ENCODE measurements at places on chromosomes 4 and X.

- no peak for DNase-seq
Observed at GRCh38 chrX:49879656-49880277, 483 bp downstream of the USP27X start.

- no peak for DNase-seq
Observed at GRCh38 chr4:142405021-142405694, 440.9 kb downstream of the INPP4B start.

DNA sequence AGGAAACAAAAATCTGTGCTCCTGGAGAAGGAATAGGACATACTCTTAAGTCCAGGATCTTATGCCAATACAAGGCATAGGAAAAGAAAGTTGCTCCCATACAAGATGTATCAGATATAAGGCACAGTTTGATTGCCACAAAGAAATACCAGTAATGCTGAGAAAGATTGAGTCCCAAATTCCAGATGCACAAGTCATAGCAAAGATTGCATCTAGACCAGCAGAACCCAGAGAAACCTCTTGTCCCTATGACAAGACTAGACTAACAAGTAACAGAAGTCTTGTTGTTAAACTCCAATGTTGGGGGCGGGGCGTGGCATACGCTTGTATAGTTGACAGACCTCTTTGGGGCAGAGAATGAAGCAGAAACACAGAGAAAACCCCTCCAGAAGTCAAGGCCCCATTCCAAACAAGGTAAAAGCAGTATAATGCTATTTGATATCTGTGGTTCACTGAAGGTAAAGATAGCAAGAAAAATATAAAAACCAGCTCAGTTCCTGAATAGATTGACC is 671.5 kb upstream of the GRIA3 start:
- DNase-seq = no peak

DNA sequence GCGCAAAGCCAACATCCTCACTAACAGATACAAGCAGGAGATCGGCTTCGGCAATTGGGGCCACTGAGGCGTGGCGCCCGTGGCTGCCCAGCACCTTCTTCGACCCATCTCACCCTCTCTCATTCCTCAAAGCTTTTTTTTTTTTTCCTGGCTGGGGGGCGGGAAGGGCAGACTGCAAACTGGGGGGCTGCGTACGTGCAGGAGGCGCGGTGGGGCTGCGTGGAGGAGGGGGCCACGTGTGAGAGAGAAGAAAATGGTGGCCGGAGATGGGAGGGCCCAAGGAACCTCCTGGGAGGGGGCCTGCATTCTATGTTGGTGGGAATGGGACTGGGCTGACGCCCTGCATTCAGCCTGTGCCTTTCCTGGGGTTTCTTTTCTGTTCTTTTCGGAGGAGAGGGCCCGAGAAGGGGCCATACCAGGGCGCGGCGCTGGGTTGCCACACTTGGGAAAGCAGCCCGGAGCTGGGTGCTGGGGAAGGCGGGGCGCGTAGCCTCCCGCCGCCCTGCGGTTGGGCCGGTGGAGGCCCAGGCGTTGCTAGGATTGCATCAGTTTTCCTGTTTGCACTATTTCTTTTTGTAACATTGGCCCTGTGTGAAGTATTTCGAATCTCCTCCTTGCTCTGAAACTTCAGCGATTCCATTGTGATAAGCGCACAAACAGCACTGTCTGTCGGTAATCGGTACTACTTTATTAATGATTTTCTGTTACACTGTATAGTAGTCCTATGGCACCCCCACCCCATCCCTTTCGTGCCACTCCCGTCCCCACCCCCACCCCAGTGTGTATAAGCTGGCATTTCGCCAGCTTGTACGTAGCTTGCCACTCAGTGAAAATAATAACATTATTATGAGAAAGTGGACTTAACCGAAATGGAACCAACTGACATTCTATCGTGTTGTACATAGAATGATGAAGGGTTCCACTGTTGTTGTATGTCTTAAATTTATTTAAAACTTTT is 4.5 kb downstream of the MID1IP1 start:
- no peak for DNase-seq

DNA sequence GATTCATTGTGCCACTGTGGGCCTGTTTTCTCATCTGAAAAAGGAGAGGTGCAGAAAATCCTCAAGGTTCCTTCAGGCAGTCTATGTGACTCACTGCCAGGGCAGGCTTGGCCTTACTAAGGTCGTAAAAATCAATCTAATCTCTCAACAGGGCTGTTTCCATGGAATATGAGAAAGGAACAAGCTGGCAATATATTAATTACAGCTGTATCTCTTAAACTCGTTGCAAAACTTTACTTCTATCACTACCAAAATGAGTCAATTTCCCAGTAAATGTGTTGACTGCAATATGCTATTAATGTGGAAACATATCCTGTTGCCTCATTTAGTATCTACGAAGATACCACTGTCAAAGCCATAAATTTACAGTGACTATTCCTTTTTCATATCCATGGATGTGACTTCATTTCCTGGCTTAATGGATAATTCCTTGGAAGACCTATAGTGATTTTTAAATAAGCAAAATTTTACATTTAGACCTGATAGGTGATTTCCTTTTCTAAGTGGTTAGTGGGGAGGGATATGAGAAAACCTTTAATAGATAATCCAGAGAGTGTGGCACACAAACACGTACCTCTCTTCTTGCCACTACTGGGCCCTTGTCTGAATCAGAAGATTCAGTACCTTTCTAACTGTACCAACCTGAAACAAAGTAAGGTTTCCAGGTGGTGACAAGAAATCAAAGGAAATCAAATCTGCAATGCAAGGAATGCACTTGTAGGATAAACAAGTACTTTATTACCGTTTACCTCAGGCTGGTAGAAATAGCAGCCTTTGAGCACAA is 127.4 kb upstream of the FTHL17 start:
- DNase-seq = no peak

DNA sequence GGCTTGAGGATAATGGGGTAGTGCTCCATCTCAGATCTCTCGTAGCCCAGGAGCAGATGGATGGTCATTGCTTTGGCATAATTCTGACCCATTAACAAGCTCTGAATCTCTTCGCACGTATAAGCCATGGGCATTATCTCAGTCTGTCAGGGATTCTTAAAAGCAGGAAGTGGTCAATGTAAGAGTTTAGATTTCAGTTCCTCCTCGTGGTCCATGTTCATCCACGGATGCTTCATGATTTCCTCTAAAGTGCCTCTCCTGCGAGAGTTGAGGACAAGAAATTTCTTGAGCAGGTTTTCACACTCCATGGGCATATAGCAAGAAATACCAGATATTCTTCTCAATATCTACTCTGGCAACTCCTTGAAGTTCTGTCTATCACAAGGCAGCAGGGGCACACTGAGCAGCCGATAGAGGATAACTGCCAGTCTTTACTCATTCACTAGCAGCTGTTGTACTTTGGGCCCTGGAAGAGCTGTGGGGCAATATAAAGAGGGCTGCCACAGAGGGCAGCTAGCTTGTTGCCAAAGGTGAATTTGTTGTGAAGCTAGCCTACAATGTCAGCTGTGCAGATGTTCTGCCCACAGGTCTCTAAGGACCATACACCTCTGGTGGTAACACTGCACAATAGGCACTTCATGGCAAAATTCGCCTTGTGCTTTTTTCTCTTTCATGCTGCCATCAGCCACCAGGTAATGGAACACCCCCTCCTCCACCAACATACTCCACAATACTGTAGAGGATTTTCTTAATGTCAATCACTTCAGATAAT is 52.0 kb upstream of the WDR17 start:
- no peak for DNase-seq

GRCh38 chr4:73945140-73945539 is 36.7 kb downstream of the PF4 start:
- DNase-seq = no peak

GRCh38 chrX:25013632-25014365 is 2.0 kb downstream of the ARX start:
- no peak for DNase-seq

DNA sequence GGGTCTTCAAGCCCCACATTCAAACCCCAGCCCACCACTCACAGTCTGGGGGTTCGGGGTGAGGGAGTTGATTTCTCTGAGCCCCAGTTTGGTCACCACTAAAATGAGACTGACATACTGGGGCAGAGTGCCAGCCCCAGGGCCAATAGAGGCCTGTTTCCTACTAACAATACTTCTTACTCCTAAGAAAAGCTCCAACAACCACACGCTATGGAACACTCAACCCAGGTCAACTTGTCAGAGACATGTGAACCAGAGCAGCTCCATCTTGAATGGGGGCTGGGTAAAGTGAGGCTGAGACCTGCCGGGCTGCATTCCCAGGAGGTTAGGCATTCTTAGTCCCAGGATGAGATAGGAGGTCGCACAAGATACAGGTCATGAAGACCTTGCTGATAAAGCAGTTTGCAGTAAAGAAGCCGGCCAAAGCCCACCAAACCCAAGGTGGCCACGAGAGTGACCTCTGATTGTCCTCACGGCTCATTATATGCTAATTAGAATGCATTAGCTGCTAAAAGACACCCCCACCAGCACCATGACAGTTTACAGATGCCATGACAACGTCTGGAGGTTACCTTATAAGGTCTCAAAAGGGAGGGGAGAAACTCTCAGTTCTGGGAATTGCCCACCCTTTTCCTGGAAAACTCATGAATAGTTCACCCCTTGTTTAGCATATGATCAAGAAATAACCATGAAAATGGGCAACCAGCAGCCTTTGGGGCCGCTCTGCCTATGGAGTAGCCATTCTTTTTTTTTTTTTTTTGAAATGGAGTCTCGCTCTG is 26.6 kb upstream of the HTRA3 start:
- no peak for DNase-seq

- DNase-seq = no peak
Observed at GRCh38 chr4:156958276-156959074, 13.1 kb downstream of the PDGFC start.

GRCh38 chr4:64969081-64969480 is 559.8 kb upstream of the TECRL start:
- no peak for DNase-seq

- DNase-seq = no peak
Observed at GRCh38 chr4:3747581-3747904, 18.6 kb upstream of the ADRA2C start.

GRCh38 chr4:183399126-183399522 is 45.3 kb upstream of the CDKN2AIP start:
- DNase-seq = no peak

GRCh38 chr4:3261411-3262207 is 12.7 kb downstream of the MSANTD1 start:
- DNase-seq = no peak

DNA sequence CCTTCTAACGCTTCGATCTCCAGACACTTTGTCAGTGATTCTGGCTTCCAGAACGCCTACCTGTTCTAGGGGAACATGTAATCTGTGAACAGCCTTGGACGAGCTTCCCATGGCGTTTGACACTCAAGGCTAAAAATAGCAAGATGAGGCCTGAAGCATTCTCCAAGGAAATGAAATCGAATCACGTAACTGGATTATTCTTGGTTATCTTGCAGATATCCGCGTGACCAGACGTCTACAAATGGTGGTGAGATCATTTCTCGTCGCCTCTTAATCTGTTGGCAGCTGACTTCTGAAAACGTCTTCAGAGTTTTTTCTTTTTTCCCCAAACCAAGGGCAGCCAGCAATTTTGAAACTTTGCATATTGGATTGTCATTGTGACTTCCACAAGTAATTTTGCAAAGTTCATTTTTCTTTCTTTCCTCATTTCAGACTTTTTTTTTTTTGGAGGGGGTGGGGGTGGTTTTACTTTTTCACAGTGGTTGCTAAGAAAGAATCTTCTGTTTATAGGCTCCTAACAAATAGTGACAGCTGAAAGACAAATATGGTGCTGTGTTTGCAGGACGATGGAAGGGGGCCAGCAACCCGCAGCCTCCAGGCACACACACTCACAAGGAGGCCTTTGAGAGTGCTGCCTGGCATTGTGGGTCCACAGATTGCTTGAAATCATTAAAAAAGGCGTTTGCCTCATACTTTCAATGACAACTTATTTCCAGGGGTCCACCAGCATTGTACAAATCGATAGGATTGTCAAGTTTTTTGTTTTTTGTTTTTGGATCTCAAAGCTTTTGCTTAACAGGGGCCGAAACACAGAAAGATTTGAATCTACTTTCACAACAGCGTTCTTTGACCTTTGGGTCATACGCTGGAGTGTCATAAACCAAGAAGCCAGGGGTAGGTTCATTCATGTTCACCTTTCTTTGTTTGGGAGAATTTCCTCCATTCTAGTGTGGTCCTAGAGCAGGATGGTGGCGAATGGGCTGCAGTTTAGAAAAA is 32.4 kb upstream of the PDLIM3 start:
- no peak for DNase-seq

DNA sequence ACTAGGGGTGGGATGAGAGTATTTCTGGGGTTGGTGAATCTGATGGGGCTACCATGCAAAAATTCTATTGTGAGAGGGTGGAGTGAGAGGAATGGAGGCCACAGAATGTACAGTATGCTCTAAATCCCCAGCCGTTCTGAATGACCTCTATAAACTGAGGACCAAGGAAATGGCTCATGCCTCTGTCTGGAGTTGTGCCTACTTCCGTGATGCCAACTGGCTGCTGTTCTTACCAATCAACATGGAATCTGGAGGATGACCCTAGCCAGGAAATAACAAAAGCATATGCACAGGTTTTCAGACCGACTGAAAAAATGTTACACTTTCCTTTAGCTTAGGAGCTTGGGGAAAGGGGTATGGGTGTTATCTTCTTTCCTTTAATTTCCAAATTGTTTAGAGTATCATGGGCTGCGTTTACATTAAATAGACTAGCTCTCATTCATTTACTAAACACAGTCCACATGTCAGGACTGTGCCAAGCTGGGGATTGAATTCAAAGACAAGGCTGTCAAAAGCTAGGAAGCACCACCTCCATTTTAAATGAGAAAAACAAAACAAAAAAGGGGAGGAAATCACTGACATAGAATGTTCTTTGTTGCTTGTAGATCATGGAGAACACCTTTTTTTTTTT is 20.2 kb upstream of the CCKAR start:
- no peak for DNase-seq

DNA sequence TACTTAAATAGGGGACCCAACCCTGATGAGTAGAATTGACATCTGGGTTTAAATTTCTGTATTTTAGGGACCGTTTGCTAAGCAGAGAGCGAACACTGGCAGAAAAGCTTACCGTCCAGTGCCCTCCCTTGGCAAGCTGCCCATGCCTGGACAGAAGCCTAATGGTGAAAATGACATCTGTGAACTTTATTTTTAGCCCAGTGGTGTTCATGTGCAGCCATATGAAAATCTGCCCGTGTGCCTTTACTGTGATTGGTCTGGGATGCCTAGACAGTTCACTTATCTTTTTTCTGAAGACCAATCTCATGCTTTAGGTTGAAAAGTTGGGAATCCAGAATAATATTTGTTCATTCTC is 1.1 kb downstream of the STBD1 start:
- no peak for DNase-seq

DNA sequence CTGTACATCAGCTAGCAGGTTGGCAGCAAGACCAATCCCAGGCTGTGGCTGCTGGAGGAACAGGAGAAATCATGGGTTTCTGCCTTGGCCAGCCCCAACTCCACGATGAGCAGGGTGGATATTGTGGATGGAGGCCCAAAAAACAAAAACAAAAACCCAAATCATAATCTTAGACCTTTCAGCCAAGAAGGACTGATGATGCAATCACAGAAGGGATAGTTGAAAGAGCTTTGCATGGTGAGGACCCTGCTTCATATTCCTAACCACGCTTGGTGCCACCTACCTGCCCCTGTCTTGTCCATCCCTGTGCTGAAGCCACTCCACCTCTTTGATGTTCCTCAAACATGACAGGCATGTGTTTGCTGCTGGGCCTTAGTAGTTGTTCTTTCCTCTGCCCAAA is 68.8 kb upstream of the CT45A1 start:
- no peak for DNase-seq

Data from frontal cortex (tissue), 4 donors.